Transverse colon (tissue), 4 donors: ENCODE measurements at places on chromosomes 4 and X.

DNA sequence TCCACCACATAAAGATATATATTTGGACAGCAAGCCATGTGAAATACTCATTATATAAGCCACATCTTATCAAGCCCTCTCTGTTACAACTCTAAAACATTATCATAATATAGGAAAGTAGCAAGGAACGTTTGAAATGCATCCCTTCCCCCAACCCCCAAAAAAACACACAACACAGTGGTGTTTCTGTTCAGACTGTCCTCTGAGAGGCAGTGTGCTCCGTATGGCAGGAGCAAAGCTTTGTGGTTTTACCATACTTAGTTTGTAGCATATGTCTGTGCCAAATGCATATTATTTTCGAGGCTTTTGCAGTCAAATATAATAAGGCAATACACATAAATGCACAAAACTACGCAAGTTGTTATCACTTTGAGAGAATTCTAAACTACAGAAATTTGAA is 194.2 kb downstream of the RAPGEF2 start:
- no peak for DNase-seq

DNA sequence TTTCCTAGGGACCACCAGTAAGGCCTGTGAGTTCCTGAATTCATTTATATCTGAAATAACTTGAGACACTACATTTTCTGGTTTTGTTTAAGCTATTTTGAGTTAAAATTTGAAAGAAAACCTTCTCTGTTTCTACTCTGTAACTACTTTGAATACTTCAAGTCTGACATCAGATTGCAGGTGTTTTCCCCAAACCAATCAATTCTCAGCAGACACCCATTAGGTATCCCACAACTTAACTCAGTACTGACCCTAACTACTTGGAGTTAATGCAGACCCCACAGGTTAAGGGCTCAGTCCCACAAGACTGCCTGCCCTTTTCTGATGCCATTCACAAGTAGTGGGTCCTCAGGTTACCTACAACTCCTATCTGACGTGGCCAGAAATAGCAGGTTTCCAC is 1100.0 kb upstream of the SLIT2 start:
- DNase-seq = no peak

- no peak for DNase-seq
These were observed 65.7 kb upstream of the ARHGAP24 start for GRCh38 chr4:85409251-85409650.

DNA sequence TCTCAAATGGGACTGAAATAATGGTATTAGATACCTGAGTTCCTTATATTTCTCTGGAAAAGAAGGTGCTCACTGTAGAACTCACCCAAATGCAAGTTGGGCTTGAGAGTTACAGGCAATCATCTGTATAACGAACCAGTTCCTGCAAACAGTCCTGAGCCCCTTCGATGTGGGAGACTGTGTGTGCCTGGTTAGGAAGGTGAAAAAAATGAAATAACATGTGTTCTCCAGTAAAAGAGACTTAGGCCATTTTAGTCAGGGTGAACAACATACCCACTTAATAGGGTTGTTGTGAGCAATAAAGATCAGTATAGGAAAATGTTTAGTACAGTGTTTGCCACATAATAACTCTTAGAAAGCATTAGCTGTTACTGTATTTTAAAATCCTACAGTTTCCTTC is 23.4 kb downstream of the STIM2 start:
- DNase-seq = no peak

DNA sequence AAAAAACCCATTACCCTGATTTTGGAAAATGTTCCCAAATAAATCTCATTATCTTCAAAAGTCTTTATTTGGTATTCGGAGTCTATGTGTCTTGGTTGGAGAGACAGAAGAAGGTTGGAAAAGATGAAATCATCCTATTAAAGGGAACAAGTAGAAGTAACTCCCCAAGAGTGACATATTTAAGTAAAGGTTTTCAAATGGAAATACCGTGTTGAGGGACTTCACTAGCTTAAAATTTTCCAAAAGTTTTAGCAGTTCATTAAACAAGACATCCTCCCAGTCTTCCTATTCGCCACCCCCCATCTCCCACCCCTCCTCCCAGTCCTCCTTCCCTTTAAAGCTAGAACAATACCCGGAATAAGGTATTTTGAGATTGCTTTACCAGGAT is 62.7 kb upstream of the CCDC160 start:
- DNase-seq = no peak

- no peak for DNase-seq
These were observed 1.5 kb downstream of the RADX start for GRCh38 chrX:106613277-106613676.

GRCh38 chr4:68874507-68874906 is 58.7 kb downstream of the UGT2B10 start:
- no peak for DNase-seq

DNA sequence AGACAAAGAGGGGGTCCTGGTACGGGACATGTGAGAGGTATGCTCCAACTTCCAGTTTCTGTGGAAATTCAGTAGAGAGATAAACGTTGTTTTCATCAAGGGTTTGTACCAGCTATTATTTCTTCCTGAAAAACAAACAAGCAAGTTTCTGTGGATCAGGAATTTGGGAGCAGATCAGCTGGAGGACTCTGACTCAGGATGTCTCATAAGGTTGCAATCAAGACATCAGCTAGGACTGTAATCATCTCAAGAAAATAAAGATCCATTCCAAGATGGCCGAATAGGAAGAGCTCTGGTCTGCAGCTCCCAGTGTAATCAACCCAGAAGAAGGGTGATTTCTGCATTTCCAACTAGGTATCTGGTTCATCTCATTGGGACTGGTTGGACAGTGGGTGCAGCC is 23.5 kb upstream of the NFKB1 start:
- DNase-seq = no peak
